ENCODE measurements at places on chromosomes 4 and X.
A peak's percentile ranks its signal among the peaks of the same experiment; 100 is the strongest.

- DNase-seq = no peak
Measured at GRCh38 chr4:3651267-3651845, 114.8 kb upstream of the ADRA2C start.

GRCh38 chr4:178470996-178471784, 1029.0 kb upstream of the AGA start:
- no peak for DNase-seq

- DNase-seq = no peak
Measured at GRCh38 chrX:7872042-7872441, 29.1 kb downstream of the VCX start.

DNA sequence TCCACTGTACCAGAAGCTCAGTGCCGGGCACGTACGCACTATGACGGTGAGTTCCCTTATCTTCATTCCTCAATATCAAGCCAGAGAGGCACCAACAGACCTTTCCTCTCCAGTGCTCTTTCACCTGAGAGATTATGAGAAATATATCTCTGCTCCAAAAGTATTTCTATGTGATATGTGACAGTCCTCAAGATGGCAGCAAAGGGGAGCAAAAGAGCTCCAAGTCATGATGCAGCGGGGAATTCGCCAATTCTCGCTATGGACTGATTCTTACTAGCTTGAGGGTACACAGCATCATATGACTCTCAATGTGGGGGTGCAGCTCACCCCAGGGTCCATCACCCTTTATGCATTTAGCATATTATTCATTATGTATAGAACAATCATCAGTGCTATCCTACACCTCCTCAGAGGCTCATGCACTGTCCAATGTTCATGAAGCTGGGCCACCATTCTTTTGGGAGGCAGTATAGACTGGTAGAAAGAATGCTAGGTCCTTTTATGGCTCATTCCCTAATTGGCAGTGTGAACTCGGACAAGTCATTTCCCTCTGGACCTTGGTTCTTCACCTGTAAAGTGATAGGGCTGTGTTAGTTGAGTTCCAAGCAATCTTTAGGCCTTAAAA, 12.8 kb upstream of the IQSEC2 start:
- DNase-seq = no peak

- no peak for DNase-seq
Measured at GRCh38 chr4:137025484-137026059, 506.7 kb downstream of the PCDH18 start.

GRCh38 chr4:175373031-175373430, 439.0 kb downstream of the GPM6A start:
- DNase-seq = no peak

- no peak for DNase-seq
Measured at GRCh38 chr4:127304356-127304755, 328.4 kb upstream of the INTU start.

GRCh38 chr4:82192017-82192673, 181.6 kb downstream of the HNRNPD start:
- no peak for DNase-seq

GRCh38 chr4:6785572-6785925, 3.0 kb downstream of the KIAA0232 start:
- no peak for DNase-seq

GRCh38 chr4:140078366-140078765, 75.6 kb downstream of the MAML3 start:
- DNase-seq = no peak

GRCh38 chr4:57061395-57061794, 48.8 kb downstream of the IGFBP7 start:
- DNase-seq = no peak

GRCh38 chr4:4260185-4260751, 12.2 kb upstream of the TMEM128 start:
- DNase-seq = peak; percentile 53

- no peak for DNase-seq
Measured at GRCh38 chr4:40744218-40744617, 5.5 kb upstream of the NSUN7 start.

GRCh38 chr4:100926039-100926717, 408.4 kb upstream of the EMCN start:
- no peak for DNase-seq

GRCh38 chr4:3834663-3835521, 68.7 kb downstream of the ADRA2C start:
- DNase-seq = no peak

GRCh38 chrX:26597981-26598380, 382.0 kb downstream of the MAGEB5 start:
- no peak for DNase-seq

DNA sequence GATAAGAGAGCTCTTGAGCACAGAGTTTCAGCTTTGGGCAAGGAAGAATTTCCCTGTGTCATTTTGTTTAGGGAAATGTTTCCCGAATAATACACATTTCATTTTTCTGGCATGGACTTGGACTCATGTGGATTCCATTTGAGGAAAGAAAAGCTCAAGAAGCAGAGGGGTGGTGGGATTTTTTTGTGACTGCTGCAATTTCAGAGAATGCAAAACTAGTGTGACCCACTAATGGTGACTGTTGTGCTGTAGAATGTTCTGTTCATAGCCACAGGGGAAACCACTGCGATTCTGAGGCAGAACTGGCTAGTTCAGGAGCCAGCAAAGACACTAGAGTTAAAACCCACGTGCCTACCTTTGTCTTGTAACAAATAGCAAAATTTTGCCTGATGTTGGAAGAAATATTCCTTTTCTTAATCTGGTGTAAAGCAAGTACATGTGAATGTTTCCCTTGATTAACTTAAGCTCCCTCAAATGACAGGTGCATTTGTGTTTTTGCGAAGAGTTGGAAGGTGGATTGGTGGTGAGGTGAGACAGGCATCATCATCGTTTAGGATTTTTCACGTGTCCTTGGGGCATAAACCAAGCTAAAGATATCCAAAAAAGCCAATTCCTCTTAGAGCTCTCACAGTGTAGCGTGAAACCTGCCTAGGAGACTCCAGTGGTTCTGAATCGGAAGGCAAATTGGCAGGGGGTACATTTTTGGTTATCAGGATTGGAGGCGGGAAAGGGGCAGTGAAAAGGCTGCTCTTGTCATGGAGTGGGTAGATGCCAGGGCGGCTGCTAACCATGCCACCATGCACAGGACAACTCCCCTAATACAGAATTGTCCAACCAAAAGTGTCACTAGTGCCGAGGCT, 38.0 kb upstream of the FAM9C start:
- no peak for DNase-seq

DNA sequence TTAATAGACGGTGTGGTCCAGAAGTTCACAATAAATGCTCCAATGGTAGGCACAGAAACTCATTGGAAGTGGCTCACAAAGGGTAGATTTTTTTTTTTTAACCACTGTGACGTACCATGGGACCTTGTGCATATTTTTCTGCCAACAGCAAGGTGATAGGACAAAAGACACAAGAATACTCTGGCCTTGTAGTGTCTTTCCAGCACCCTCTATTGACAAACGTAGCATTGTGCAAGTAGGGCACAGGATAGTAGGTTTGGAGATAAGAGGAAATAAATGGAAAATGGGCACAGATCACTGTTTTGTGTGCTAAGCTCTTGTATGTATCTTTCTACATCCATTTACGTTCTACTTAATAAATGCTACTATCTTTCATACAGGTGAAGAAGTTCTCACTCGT, 2054.9 kb downstream of the PCDH7 start:
- DNase-seq = no peak

GRCh38 chrX:121093011-121093410, 45.6 kb downstream of the GLUD2 start:
- no peak for DNase-seq

GRCh38 chr4:46508216-46508615, 118.3 kb upstream of the GABRA2 start:
- DNase-seq = no peak

DNA sequence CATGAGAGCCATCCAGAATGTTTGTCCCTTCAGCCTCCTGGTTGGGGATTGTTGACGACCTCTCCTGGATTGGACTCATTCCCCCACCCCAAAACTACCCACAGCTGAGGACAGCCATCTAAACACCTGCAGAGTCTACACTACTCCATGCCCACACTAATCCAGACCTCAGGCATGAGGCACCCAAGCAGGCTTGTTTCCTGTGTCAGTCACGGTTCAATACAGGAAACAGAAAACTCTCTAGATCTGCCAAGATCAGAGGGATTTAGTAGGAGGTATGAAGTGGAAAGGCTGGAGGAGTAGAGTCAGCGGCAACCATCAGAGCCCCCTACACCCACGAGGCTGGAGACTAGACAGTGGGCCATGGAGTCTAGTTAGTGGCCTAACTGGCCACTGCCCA, 37.7 kb downstream of the HAND2 start:
- no peak for DNase-seq

DNA sequence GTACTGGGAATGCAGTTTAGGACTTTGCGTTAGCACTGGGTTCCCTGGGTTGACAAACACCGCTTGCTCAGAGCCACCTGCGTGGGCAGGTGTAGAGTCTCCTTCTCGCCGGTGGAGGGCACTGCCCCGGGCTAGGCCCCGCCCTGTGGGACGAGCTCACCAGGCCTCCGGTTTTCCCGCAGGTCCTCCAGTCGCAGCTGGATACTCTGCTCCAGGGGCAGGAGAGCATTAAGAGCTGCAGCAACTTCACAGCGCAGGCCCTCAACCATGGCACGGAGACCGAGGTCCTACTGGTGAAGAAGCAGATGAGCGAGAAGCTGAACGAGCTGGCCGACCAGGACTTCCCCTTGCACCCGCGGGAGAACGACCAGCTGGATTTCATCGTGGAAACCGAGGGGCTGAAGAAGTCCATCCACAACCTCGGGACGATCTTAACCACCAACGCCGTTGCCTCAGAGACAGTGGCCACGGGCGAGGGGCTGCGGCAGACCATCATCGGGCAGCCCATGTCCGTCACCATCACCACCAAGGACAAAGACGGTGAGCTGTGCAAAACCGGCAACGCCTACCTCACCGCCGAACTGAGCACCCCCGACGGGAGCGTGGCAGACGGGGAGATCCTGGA, 49.2 kb upstream of the MND1 start:
- DNase-seq = no peak

DNA sequence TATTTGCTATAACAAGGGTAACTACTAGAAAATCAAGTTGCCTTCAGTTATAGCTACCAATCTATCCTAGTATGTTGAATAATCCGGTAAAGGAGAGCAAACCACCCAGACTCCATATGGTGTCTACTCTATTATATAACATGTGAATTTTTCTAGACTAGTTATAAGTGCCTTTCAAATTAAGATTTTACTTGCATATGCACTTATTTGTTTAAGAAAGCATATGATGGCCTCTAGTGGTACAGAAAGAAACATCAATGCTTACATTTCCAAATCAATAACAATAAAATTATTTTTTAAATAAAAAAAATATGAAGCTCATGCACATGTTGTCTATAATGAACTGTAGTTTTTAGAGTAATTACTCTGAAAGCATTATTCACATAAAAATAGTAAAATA, 1516.4 kb upstream of the PABPC4L start:
- DNase-seq = no peak

- no peak for DNase-seq
Measured at GRCh38 chr4:20317424-20317985, 65.8 kb downstream of the SLIT2 start.

DNA sequence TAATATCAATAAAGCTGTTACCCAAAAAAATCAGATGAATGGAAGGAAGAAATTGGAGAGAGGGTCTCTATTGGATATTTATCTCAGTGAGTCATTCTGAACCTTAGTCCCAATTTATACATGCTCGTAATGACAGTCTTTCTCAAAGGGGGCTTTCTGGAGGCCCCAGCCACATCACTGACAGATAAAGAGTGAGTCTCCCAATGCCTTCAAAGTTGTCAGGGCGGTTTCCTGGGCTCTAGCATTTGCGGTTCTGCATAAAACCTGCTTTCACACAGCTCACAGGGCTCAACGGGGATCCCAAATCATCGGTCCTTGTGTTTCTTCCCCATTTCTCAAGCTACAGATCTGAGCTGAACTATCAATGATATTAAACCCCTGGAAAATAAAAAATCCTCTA, 17.3 kb downstream of the TCEANC start:
- no peak for DNase-seq

GRCh38 chr4:15755321-15756155, 22.6 kb upstream of the CD38 start:
- no peak for DNase-seq
